Activated T-cell treated with anti-CD3 and anti-CD28 coated beads for 4 hours (primary cell): ENCODE measurements at places on chromosomes 5 and 9.

DNA sequence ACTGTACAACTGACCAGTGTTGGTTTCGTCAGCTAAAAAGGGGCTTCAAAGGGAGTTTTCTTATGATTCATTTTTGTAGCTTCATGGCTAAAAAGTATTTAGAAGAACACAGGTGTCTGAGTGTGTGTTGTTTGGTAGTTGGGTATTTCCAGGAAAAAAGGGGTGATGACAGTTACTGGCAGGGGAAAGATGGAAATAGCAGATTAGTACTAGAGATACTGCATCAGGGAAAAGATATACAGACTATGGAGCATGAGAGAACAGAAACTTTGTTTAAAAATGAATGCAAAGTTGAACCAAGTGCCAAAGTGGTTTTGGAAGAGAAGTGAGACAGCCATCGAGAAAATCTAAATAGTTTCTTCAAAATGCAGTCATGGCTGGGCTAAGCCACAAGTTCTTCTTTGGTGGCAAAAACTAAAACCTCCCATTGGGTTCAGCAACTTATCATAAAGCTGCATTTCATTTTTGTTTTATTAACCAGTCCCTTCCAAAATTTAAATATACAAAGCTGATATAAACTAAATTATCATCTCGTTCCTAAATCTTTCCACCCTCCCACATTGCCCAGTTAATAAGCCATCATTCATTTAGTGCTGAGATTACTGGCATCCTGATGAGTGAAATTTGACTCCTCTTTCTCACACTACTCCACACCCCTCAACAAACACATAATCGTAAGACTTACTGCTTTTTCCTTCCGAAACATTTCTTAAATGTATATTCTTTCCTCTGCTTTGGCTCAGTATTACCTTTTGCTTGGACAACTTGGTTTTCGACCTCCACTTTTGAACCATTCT lies 33.5 kb downstream of the ELL2 start:
- DNase-seq = no peak

GRCh38 chr5:26492906-26493459 lies 545.4 kb downstream of the CDH9 start:
- DNase-seq = no peak

DNA sequence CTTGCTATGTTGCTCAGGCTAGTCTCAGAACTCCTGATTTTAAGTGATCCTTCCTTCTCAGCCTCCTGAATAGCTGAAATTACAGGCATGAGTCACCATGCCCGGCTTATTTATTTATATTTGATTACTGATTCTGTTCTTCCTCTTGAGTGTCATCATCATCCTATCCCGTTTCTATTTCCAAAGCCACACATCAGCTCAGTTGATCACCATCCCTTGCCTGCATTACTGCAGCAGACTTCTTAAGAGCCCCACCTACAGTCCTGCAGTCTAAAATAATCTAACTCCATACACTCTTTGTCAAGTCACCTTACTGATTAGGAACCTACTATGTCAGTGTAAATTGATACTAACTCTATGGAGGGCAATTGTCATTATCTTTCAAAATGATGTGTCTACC lies 138.9 kb upstream of the RAI14 start:
- DNase-seq = no peak

- no peak for DNase-seq
Observed at GRCh38 chr9:123985869-123986268, 25.7 kb upstream of the LHX2 start.

DNA sequence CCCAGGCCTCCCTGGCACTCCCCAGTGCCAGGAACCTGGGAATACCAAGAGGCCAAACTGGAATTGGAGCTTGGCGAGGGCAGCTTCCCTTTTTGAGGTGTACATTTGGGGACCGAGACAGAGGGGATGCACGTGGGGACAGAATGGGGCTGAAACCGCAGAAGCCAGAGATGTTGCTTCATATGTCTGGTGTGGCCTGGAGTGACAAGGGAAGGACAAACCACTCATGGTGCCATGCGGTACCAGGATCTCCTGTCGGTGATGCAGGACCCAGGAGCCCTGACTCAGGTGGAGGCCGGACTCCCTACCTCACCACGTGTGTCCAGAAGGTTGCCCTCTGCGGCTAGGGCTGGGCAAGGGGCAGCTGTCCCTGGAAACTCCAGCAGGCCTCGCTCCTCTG lies 4.0 kb upstream of the CSF2 start:
- no peak for DNase-seq

DNA sequence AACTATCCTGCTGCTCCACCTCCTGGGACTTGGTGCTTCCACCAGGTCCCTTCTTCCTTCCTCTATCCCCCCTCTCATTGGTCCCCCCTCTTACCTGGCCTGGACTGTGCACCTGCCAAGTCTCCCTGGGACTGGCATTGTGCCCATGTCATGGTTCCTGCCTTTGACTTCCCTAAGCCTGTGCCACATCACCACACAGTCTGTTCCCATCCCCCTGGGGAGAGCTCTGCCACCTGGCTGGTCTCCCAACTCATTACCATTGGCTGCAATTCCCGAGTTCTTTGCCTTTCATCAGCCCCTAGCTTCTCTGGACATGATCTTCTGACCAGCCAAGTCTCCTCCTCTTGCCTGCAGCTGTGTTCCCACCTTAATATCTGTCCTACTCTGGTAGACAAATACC lies 180.3 kb downstream of the SREK1 start:
- no peak for DNase-seq

GRCh38 chr9:124007565-124008302 lies 3.8 kb upstream of the LHX2 start:
- no peak for DNase-seq

DNA sequence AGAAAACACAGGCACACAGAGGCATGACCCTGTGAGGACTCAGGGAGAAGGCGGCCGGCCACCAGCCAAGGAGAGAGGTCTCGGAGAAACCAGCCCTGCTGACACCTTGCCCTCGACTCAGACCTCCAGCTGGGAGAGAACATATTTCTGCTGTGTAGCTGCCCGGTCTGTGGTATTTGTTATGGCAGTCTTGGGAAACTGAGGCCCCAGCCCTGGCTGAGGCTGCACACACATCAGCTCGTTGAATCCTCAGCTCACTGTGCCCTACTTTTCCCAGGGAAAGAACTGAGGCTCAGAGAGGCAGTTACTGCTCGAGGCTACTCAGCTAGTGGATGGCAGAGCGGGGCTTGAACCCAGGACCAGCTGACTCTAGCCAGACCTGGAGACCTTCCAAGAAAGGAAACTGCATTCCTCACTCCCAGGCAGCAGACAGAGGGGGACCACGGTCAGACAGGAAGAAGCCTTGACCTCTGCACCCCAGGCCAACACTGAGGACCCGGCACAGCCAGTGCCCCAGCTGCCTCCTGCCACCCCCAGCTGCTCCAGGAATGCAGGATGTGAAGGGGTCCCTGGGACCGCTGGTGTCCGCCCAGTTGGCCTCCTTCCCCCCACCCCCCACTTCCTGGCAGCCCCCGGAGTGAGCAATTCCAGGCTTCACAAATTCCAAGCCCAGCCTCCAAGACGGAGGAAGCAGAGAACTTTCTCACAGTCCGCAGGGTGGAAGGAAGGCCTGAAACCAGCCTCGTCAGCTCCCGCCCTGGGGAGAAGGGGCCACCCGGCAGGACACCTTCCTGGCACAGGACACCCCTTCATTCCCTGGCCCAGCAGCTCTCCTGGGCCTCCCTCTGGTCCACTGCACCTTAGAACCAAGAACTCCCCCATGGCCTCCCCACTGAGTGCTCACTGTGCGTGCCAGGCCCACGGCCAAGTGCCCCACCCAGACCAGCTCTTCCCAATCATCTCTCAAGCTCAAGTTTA lies 69.9 kb downstream of the LRSAM1 start:
- DNase-seq = no peak

DNA sequence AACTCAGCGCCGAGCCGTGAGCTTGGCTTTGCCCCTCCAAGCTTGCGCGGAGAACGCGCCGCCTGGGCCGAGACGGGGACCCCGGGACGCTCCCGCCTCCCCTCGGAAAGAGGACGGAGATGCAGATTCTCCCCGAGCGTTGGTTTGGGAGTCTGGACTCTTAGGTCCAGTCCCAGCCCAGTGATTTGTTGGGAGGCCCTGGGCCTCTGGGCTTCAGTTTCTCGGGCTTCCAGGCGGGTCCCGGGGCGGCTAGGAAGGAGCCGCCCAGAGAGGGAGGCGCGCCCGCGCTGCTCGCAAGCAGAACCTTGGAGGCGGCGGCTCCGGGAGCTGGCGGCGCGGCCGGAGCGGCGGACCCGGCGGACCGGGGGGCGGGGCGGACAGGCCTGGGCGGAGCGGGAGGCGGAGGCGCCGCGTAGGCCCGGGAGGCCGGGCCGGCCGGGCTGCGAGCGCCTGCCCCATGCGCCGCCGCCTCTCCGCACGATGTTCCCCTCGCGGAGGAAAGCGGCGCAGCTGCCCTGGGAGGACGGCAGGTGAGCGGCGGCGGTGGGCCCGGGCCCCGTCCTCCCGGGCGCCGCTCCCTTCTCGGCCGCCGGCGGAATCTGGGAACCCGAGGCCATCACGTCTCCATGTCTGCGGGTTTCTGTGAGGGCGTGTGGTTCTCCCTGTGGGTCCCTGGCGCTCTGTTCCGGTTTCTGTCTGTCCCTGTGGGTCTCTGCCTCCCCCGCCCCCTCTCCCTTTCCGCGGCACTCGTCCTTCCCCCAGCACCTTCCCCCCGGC lies at the start of gene B4GALT7:
B4GALT7 (plus strand) TSS at position 402 of the 777 bp plus-strand sequence; CDS start at position 481, 79 bp downstream.
- peak; percentile 80 for DNase-seq

DNA sequence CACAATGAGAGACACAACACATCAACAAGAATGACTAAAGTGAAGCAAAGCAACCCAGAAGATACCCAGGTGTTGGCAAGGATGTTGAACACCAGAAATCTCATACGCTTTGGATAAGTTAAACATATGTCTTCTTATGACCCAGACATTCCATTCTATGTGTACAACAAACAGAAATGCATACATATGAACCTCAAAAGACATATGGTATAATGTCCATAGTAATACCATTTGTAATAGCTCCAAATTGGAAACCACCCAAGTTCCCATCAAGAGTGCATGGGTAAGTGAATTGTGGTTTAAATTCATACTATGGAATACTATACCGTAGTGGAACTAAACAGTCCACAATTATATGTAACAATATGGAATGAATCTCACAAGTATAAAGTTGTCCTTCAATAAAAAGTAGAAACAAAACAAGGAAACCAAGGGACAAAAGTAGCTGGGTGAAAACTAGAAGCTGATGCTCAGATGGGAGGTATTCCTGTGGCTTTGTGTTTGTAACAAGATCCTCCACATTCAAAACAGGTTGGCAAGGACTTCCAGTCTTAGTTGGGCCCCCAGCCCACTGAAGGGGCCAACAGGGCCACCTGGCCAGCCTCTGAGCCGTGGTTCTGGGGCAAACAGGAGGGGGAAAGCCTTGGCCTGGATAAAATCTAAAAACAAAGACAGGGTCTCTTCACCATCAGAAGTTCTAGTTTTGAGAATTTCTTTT lies 171.8 kb upstream of the PITX1 start:
- DNase-seq = no peak

DNA sequence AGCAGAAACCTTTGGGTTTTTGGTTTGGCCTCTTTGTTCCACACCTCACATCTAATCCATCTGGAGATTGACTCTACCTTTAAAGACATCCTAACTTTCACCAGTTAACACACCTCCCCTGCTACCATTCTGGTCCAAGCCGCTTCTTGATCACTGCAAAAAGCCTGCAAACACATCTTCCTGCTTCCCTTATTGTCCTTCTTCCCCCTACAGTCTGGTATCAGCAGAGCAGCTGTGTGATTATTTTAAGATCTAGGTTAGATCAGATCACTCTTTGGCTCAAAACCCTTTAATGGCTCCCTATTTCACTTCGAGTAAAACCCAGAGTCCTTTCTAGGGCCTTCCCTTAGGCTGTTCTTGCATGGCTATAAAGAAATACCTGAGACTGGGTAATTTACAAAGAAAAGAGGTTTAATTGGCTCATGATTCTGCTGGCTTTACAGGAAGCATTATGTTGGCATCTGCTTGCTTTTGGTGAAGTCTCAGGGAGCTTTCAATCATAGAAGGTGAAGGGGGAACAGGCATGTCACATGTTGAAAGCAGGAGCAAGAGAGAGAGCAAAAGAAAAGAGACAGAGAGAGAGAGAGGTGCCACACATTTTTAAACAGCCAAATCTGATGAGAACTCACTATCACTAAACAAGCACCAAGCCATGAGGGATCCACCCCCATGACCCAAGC lies 1.5 kb upstream of the TEX10 start:
- no peak for DNase-seq

DNA sequence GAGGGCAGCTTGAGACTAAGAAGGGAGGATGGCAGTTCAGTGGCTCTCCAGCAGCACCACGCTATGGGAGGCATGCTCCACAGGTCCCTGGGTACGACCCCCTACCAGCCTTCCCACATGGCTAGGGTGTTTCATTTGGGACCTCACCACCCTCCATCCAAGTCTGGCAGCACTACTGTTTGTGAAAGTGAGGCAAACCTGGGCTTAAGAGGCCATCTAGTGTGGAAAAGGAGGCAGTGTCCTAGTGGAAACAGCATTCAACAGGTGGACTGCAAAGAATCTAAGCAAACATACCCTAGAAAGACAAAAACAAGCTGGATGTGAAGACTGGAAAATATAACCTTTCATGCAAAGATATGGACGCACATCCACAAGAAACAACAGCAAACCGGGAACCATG lies 4.8 kb upstream of the C5orf47 start:
- DNase-seq = no peak

DNA sequence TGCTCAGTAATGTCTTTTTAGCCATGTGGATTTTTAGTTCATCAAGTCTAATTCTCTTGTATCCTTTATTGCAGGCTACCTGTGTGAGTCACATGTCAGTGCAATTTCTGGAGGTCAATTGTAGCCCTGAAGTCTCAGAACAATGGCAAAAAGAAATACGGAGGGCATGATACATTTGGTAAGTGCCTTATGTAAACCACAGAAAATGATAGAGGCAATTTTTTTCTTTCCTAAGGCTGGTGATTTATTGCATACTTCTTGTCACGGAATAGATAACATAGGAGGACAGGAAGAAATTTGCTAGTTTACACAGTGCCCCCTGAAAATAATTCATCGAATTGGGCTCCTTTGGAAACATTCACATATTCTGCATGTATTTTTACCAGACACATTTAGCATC lies 235.9 kb downstream of the DMRTA1 start:
- DNase-seq = no peak

DNA sequence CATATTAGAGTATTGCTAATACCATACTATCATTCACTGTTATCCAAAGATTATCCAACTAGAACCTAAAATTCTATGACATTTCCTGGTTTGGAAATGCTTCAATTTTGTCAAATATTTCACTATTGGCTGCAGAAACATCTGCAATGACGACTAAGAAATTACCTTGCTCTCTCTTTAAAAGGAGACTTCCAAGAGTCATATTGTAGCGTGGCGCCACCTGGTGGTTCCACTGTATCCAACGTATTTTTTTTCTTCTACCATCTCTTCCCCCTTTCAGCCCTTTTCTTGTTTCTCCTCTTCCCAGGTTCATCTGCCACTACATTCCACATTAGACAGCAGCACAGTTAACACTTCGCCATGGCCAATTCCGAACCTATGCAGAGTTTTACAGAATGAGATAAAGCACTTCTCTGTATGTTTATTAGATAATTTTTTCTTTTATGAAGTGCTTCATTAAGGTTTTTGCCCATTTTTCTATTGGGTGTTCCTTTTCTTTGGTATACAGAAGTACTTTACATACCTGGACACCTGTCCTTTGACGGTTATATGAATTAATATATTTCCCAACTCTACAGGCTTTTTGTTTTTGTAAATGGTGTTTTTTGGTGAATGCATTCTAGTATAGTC lies 153.5 kb downstream of the CDC42SE2 start:
- peak; percentile 80 for DNase-seq
